Kidney (tissue), 22 donors: ENCODE measurements at places on chromosomes 1 and 21. TPM values are rescaled to one million over a fixed set of nuclear protein-coding genes. Genes with fewer than 3 reads are reported as not detected.

DNA sequence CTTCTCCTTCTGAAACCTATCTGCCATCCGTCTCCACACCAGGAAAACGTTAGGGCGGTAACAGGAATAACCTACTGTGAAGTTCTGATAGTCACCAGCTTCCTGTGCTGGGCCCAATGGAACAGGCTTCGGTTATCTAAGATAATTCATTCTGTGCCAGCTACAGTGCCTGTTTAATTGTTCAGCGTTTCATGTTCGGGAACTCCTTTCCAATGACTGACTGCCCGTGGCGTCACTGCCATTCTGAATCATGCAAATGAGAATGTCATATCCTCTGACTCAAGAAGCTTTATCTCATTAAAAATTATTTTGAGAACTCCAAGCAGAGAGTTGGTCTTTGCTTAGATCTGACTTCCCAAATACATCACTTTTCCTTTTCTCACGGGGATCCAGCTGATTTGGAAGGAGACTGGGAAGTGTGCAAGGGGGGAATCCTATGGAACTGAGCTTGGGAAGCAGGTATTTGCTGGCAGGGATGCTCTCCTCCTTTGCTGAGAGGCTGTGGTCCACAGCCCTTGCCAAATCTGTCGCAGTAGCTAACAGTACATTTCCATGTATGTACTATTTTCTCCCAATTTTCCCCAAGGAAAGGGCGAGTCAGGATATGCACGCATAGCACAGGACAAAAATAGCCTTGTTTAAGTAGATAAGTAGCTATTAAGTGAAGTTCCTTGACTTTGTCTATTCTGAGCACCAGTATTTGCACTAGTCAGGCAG lies 358.7 kb downstream of the LTN1 start:
- no peaks in the 10 kb centered on the region for H3K27me3 ChIP-seq
- H3K4me1 ChIP-seq, result no peaks in the 10 kb centered on the region
- H3K4me3 ChIP-seq, result no peak overlapping the region
- DNase-seq, result no peak
- H3K36me3 ChIP-seq, result no peaks in the 10 kb centered on the region

DNA sequence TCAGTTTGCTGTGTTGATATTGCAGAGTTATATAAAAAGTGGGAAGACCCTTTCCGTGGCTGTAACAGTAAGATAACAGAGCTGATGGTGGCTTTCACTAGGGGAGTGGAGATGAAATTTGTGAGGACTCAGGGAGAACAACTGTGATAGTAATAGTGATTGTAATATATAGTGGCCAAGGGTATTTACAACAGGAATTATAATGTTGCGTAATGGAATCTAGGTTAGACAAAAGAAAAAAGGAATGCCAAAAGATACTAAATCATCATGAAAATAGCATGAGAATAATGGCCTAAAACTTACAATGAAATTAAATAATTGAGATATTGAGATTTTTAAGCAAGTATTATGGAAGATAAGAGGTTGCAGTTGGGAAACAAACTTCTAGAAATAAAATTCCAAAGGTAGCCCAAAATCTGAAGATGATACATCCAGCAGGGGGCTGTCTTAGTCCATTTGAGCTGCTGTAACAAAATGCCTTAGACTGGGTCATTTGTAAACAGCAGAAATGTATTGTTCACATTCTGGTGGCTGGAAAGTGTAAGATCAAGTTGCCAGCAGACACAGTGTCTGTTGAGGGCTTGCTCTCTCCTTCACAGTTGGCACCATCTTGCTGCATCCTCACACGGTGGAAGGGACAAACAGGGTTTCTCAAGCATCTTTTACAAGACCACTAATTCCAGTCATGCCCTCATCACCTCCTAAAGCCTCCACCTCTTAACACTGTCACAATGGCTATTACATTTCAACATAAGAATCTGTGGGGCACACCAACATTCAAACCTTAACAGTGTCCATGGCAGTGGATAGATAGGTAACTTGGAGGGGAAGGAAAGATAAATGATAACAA lies 711.2 kb downstream of the MRPL39 start:
- H3K36me3 ChIP-seq, result no peaks in the 10 kb centered on the region
- H3K4me3 ChIP-seq, result no peak overlapping the region
- no peaks in the 10 kb centered on the region for H3K4me1 ChIP-seq
- DNase-seq, result peak; percentile 9

- H3K27me3 ChIP-seq, result no peaks in the 10 kb centered on the region
- DNase-seq, result no peak
- H3K36me3 ChIP-seq, result no peaks in the 10 kb centered on the region
- no peak overlapping the region for H3K4me3 ChIP-seq
- no peak overlapping the region for H3K27ac ChIP-seq
- peaks cover 4% of the 10 kb centered on the region for H3K4me1 ChIP-seq
Observed at GRCh38 chr21:37619464-37619974, 252.9 kb downstream of the DYRK1A start.

DNA sequence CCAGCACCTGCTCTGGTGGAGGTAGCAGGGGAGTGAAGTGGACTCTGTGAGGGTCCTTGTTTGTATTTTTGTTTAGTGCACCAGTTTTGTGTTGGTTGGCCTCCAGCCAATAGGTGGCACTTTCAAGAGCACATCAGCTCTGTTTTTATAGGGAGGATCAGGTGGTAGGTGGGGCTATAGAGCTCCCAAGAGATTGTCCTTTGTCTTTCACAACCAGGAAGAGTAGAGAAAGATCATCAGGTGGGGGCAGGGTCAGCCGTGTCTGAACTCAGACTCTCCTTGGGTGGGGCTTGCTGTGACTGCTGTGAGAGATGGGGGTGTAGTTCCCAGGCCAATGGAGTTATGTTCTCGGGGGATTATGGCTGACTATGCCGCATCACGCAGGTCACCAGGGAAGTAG lies 159.8 kb downstream of the ZNF326 start:
- H3K4me1 ChIP-seq, result no peaks in the 10 kb centered on the region
- no peaks in the 10 kb centered on the region for H3K36me3 ChIP-seq
- H3K27me3 ChIP-seq, result no peaks in the 10 kb centered on the region

HSPB7 gene
- 29.1 TPM for total RNA-seq

- H3K4me3 ChIP-seq, result no peak overlapping the region
- H3K27ac ChIP-seq, result no peak overlapping the region
- H3K36me3 ChIP-seq, result no peaks in the 10 kb centered on the region
- peak; percentile 73 for DNase-seq
- H3K4me1 ChIP-seq, result no peaks in the 10 kb centered on the region
- H3K27me3 ChIP-seq, result no peaks in the 10 kb centered on the region
Observed at GRCh38 chr21:43825936-43826622, 36.7 kb downstream of the RRP1 start.

CLEC20A gene
- 0.47 TPM for total RNA-seq

- H3K27ac ChIP-seq, result no peak overlapping the region
- H3K27me3 ChIP-seq, result no peaks in the 10 kb centered on the region
- no peaks in the 10 kb centered on the region for H3K36me3 ChIP-seq
- no peaks in the 10 kb centered on the region for H3K4me1 ChIP-seq
- no peak overlapping the region for H3K4me3 ChIP-seq
Observed at GRCh38 chr1:240800291-240800690, 188.3 kb upstream of the GREM2 start.

MOV10 gene
- 62.5 TPM for total RNA-seq

LHX8 gene
- not detected for total RNA-seq

NGF gene
- 1.2 TPM for total RNA-seq

DNA sequence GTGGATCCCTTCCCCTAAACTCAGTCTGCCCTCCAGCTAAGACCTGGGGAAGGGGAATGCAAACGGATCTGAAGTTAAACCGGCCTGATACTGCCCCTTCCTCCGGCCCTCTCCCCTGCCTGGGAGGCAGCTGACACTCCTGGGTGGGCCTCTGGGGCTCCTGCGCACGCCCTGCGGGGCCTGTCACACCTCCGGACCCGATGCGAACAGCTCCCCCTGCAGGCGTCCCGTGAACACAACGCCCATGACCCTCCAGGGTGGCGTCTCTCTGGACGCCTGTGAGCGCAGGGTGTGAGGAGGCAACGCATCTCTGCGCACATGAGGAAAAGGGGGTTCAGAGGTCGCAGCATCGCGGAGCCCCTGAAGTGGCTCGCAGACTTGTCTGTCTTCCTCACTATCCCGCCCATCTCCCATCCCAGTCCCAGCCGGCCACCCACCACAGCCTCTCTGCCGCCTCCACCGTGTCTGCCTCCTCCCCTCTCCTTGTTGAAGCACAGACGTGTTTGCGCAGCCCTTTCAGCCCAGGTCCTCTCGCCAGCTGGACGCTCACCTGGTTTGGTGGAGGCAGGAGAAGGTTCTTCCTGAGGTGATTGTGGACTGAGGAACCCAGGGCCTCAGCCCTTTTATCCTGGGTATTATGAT lies 421 bp upstream of the LCE3A start:
- no peaks in the 10 kb centered on the region for H3K4me1 ChIP-seq
- H3K27me3 ChIP-seq, result no peaks in the 10 kb centered on the region
- H3K36me3 ChIP-seq, result no peaks in the 10 kb centered on the region
- DNase-seq, result no peak

GRCh38 chr1:166273618-166274017 lies 106.8 kb upstream of the FAM78B start:
- no peak overlapping the region for H3K4me3 ChIP-seq
- H3K27ac ChIP-seq, result no peak overlapping the region
- H3K4me1 ChIP-seq, result no peaks in the 10 kb centered on the region
- no peaks in the 10 kb centered on the region for H3K27me3 ChIP-seq

PDC gene
- total RNA-seq, result not detected

DNA sequence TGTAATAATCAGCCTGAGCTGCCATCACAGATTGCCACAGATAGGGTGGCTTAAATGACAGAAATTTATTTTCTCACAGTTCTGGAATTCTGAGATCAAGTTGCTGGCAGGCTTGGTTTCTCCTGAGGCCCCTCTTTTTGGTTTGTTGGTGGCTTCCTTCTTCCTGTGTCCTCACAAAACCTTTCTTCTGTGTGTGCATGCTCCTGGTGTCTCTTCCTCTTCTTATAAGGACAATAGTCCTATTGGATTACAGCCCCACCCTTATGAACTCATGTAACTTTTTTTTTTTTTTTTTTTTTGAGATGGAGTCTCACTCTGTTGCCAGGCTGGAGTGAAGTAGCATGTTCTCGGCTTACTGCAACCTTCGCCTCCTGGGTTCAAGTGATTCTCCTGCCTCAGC lies 41.0 kb upstream of the F3 start:
- DNase-seq, result no peak
- H3K4me1 ChIP-seq, result no peaks in the 10 kb centered on the region
- no peaks in the 10 kb centered on the region for H3K27me3 ChIP-seq
- no peaks in the 10 kb centered on the region for H3K36me3 ChIP-seq

- H3K36me3 ChIP-seq, result no peaks in the 10 kb centered on the region
- H3K4me1 ChIP-seq, result no peaks in the 10 kb centered on the region
- H3K27ac ChIP-seq, result no peak overlapping the region
- H3K4me3 ChIP-seq, result no peak overlapping the region
- DNase-seq, result no peak
Observed at GRCh38 chr1:221565711-221566110, 176.2 kb downstream of the DUSP10 start.

CD1B gene
- total RNA-seq, result 0.60 TPM

NBPF4 gene
- total RNA-seq, result not detected

DNA sequence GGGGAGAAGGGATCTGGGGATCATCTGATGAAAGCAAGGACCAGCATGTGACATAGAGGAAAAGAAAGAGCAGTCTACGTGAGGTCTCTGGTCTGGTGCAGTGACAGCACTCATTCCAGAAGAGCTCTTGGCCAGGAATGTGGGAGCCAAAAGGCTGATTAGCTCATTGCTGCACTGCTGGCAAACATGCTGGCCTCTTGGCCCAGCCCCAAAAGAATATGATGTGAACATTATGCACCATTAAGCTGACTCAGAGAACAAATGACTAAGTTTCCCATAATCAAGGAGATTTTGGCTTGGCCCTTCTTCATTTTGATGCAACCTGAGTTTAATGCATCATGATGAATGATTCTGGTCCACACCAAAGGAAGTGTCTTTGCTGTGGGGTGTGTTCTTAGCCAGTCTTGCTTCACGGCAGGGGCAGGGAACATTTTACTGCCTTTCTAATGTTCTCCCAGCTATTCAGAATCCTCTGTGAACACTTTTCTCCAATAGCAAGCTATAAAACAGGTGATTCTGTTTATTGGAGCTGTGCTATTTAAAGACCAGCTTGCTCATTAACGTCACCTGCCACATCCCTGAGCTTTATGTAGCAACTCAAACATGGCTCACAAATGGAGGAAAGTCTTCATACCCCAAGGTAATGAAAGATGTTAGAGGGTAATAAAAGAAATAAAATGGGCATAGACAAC lies 55.1 kb downstream of the PCBP3 start:
- no peaks in the 10 kb centered on the region for H3K27me3 ChIP-seq
- H3K4me1 ChIP-seq, result no peaks in the 10 kb centered on the region
- H3K4me3 ChIP-seq, result no peak overlapping the region
- DNase-seq, result no peak
- no peaks in the 10 kb centered on the region for H3K36me3 ChIP-seq

GRCh38 chr1:183306317-183307042 lies 111.7 kb downstream of the NMNAT2 start:
- H3K27me3 ChIP-seq, result no peaks in the 10 kb centered on the region
- DNase-seq, result peak; percentile 75
- no peaks in the 10 kb centered on the region for H3K36me3 ChIP-seq
- no peak overlapping the region for H3K27ac ChIP-seq
- peaks cover 2% of the 10 kb centered on the region for H3K4me1 ChIP-seq

- no peak overlapping the region for H3K27ac ChIP-seq
- no peak for DNase-seq
- no peaks in the 10 kb centered on the region for H3K27me3 ChIP-seq
- H3K4me1 ChIP-seq, result peaks cover 4% of the 10 kb centered on the region
Observed at GRCh38 chr1:161091796-161092507, 2.6 kb upstream of the NECTIN4 start.

GRCh38 chr1:208303743-208304712 lies 59.8 kb upstream of the PLXNA2 start:
- H3K4me1 ChIP-seq, result no peaks in the 10 kb centered on the region
- DNase-seq, result no peak
- H3K36me3 ChIP-seq, result no peaks in the 10 kb centered on the region
- H3K27me3 ChIP-seq, result no peaks in the 10 kb centered on the region
- no peak overlapping the region for H3K4me3 ChIP-seq
- H3K27ac ChIP-seq, result no peak overlapping the region

RNPC3 gene
- total RNA-seq, result 40.5 TPM

DNA sequence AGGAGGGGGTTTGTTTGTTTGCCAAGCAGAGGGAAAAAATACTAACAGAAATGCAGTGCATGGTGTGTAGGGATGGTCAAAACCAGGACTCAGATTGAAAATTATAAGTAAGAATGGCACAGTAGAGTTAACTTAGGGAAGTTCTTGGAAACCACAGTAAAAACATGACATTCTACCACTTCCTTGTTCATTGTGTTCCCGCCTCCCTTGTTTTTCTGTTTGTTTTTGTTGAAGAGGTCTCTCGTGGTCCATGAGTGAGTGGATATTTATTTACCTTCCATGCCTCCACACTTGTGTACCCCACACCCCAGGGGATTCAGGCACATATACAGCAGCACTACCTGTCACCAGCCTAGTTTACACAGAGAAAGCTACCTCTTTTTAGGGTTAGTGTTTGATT lies 69.6 kb downstream of the OLFML2B start:
- no peak overlapping the region for H3K27ac ChIP-seq
- no peaks in the 10 kb centered on the region for H3K27me3 ChIP-seq
- peaks cover 5% of the 10 kb centered on the region for H3K36me3 ChIP-seq
- H3K4me1 ChIP-seq, result no peaks in the 10 kb centered on the region

GRCh38 chr21:28767523-28767922 lies 225.2 kb downstream of the LTN1 start:
- peaks cover 10% of the 10 kb centered on the region for H3K4me1 ChIP-seq
- no peak for DNase-seq
- H3K27ac ChIP-seq, result no peak overlapping the region

LAD1 gene
- 72.6 TPM for total RNA-seq
